ENCODE measurements at places on chromosomes 6 and 20.

DNA sequence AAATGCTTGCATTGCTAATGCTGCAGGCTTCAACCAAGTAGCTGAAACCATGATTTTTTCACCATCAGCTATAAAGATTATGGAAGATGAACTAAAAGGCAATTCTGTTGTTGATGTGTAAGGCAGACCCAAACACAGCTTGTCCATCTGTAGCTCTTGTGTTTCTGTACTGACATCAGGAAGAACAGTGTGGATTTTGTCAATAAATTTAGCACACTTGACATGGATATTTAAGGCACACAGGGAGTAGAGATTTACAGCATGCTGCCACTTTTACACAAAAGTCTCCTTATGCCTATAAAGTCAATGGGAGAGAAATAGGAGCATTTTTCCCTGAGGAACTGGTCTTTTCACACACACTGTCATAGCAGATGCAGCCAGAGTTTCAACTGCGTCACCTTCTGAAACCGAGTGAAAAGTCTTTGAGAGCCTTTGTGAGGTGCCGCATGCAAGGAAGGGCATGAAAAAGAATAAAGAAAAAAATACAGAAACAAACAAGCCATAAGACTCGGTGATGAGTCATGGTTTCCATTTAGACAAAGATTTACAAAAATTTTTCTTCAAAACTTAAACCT is 261.4 kb upstream of the TFAP2D start:
- no peak for DNase-seq

DNA sequence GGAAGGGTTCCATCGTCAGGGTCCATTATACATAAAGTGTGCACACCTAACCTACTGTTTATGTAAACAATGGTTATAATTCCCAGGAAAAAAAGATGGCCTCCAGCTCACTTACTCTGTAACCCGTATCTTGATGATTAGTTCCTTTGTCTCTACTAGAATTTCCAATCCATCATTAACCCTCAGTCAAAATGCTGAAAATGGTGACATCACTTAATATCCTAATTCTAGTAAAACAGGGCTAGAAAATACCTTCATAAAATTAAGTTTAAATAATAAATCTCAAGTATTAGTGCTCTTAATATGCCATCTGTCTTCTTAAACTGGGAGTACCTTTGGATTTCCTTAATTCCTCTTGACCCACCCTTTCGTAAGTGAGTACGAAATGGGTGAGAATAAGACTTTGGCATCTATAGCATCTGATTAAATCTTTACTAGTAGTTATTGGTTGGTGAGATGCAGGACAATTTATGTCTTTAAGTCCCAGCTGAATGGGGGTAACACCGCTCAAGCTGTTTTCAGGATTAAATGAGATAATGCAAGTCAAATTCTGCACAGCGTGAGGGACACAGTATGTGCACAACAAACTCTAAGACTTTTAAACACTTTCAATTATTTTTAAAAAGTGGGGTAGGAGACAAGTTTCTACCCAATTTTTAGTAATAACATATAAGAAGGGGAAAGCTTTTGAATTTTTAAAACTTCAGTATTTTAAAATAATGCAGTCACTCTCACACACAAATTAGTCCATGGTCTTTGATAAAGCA is 1.6 kb downstream of the HMGN3 start:
- no peak for DNase-seq

- no peak for DNase-seq
These were observed 780.9 kb downstream of the TBC1D32 start for GRCh38 chr6:120553353-120553752.

- DNase-seq: no peak
These were observed 6.4 kb upstream of the BACH2 start for GRCh38 chr6:90303039-90303438.

- DNase-seq: no peak
These were observed 191.1 kb downstream of the FOXC1 start for GRCh38 chr6:1800845-1801244.

DNA sequence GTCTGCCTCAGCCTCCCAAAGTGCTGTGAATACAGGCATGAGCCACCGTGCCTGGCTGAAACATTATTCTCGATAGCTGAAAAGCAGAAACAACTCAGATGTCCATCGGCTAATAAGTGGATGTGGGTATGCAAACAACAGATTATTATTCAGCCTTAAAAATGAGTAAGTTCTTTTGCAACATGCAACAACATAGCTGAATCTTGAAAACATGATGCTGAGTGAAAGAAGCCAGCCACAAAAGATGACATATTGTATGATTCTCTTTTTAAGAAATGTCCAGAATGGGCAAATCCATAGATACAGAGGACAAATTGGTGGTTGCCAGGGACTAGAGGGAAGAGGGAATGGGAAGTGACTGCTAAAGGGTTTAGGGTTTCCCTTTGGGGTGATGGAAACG is 61.7 kb downstream of the RIOK1 start:
- DNase-seq: no peak

DNA sequence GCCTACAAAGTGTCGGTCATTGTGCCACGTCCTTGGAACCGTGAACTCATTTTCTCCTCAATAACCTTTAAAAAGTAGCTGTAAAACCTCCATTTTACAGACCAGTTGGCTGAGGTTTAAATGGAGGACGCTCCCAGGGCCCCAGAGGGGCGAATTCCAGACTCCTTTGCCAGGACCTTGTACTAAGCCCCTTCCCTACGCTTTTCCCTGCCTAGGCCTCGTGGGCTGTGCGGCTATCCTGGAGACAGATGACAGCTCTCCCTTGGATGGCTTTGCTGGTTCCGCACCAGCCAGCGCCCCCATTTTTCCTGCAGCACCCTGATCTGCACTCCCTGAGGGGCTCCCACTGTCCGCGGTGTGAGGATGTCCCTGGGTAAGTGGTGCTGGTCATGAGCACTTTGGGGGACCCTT is 12.1 kb upstream of the SNHG17 start:
- DNase-seq: no peak

DNA sequence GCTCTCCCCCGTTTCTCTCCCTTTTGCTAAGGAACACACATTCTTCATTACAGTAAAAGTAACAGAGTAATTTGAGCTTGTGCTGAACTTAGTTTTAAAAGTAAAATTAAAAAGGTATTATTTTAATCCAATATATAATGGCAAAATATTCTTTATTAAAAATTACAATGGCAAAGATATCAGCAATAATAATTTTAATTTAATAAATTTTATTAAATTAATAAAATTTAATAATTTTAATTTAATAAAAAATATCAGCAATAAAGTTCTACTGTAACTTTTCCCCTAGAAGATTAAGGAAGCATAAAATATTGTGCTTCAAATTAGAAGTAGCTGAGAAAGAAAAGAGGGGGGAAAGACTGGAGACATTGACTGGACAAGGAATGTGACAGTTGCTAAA is 32.5 kb downstream of the DSE start:
- DNase-seq: no peak

DNA sequence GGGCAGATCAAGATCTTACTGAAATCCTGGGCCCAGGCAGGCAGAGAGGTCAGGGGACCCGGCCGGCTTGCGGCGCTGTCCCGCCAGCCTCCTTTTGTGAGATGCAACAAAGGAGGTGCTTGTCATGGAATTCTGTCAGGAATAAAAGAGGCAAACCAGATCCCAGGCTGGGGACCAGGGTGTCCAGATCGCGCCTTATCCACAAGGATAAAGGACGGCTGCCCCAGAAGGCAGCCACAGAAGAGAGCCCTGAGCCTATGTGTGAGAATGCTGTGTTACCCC is 42.6 kb upstream of the CDH22 start:
- no peak for DNase-seq

- no peak for DNase-seq
These were observed 86.4 kb downstream of the ATXN1 start for GRCh38 chr6:16674801-16675392.

Data from CD4-positive, alpha-beta T cell treated with Interferon alpha-2 for 1 hour (primary cell).